NCI-H226 (cell line): ENCODE measurements at places on chromosomes 4 and X.

DNA sequence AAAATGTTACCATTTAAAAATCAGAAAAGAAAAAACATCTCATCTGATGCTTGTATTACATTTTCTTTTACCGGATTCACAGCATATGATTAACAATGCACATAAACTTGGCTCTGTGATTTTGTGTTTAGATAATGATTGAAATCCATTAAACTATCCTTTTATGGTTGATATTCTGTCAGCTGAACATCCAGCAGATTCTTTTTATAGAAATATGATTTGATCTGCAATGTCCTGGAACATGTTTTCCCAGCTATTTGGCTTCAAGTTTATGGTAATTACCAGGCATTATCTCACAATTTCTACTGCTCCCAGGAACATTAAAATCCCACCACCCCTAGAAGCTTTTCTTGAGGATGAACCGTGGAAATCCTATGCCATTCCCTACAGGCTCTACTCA, 205.7 kb upstream of the TET2 start:
- no peak for DNase-seq

GRCh38 chrX:106783716-106784115, 18.8 kb upstream of the TBC1D8B start:
- DNase-seq: no peak

GRCh38 chrX:130575831-130576389, 174.1 kb downstream of the RBMX2 start:
- no peak for DNase-seq

DNA sequence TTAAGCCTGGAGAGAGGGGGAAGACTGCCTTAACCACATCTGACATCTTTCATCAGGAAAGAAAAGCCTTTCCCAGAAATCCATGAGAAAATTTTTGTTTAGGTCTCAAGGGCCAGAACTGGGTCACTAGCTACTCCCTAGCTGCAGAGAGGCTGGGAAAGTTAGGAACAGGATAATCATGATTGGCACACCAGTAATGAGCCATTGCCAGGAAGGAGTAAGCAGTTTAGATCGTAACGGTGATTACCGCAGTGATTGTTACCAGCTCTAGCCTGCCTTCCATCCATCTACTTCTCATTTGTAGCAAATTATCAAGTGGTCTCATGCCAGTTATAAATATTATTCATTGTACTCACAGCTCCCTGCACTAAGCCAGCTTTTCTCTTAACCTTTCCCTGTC, 22.7 kb upstream of the STX18 start:
- DNase-seq: no peak

GRCh38 chr4:142095886-142096605, 459.7 kb downstream of the IL15 start:
- DNase-seq: peak; percentile 89

DNA sequence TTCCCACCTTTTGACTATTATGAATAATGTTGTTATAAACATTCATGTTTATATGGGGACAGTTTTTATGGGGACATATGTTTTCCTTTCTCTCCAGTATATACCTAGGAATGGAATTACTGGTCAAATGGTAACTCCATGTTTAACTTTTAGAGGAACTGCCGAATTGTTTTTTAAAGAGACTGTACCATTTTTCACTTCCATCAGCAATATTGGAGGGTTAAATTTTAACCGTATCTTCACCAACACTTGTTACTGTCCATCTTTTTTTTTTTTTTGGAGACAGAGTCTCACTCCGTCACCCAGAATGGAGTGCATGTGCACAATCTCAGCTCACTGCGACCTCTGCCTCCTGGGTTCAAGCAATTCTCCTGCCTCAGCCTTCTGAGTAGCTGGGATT, 46.4 kb upstream of the PRPS1 start:
- no peak for DNase-seq

DNA sequence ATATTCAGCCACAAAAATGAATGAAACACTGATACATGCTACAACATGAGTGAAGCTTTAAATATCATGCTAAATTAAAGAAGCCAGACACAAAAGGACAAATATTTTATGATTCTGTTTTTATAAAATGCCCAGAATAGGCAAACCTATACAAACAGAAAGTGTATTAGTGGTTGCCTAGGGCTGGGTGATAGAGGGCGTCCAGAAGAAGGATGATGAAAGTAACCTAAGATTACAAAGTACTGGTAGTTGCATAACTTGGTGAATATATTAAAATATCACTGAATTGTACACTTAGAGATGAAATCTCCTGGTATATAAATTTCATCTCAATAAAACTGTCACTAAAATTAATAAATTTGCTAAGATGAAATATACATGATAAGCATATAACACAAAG, 67.5 kb downstream of the FBXW7 start:
- DNase-seq: no peak

GRCh38 chr4:152050106-152050505, 289.3 kb upstream of the GATB start:
- no peak for DNase-seq

DNA sequence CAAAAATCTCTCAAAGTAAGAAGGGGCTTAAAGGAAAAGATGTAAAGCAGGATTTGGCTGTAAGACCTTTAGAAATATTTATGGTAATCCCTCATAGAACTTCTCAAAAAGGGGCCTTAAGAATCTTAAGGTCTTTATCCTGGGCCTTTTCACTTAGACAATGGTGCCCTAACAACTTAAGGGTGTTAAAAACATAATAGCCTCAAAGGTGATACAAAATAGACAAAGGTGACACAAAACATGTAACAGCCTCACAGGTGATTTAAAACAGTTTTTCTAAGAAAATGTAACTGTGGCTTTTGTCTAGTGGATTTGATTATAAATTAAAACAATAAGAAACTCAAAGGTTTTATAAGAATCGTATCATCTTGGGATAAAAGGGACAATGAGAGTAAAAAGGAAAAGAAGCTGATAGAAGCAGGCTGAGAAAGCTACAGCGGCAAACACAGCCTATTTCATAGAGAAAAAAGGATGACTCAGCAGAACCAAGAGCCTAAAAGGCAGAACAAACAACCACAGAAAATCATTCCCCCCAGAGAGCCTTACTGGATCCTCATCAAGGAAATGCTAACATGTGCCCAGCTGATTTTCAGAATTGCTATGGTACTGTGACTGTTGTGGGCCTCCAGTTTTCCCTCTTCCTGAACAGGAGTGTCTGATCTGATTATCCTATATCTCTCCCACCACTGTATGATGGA, 164.3 kb downstream of the STPG2 start:
- DNase-seq: no peak

DNA sequence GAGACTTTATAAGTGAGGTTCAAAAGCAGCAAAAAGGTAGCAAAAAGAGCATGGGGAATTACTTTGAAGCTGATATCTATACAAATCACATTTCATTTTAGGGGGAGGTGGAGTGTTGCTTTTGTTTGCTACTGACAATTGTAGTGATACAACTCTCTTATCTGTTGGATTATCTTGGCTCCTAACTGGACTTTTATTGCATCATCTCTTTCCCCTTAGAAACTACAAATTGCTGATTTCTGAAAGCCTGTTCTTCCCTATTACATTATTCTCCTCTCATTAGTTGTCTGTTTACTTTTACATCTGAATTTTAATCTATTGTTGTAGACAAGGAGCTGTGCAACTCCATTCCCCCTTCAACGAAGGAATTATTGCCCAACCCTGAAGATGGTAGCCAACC, 75.0 kb upstream of the GNPDA2 start:
- no peak for DNase-seq

GRCh38 chr4:181529537-181529936, 713.7 kb upstream of the TENM3 start:
- no peak for DNase-seq

- DNase-seq: no peak
Measured at GRCh38 chrX:32530802-32531403, 680.4 kb downstream of the DMD start.

GRCh38 chr4:72391281-72391680, 177.7 kb downstream of the ADAMTS3 start:
- DNase-seq: no peak

- DNase-seq: no peak
Measured at GRCh38 chrX:57964975-57965374, 54.7 kb upstream of the ZXDA start.

GRCh38 chr4:119627267-119628255, 1.0 kb downstream of the PDE5A start:
- DNase-seq: peak; percentile 25

GRCh38 chrX:55908661-55909212, 191.2 kb downstream of the RRAGB start:
- no peak for DNase-seq

DNA sequence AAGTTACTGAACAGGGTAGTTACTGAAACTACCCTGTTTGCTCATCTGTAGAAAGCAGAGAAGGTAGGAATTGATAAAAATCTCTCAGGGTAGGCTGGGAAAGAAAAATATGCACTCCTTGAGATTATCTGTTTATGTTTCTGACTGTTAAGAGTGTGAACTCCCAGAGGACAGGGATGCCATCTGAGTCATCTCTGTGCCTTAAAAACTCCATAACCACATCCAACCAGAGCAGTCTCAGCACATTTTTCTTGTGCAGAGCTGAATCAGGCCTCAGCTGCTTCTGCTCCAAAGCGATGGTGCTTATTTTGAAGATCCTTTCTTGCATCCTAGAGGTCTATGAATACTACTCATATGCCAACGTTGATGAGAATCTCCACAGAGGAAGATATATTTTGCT, 9.9 kb downstream of the CENPVL3 start:
- DNase-seq: no peak

DNA sequence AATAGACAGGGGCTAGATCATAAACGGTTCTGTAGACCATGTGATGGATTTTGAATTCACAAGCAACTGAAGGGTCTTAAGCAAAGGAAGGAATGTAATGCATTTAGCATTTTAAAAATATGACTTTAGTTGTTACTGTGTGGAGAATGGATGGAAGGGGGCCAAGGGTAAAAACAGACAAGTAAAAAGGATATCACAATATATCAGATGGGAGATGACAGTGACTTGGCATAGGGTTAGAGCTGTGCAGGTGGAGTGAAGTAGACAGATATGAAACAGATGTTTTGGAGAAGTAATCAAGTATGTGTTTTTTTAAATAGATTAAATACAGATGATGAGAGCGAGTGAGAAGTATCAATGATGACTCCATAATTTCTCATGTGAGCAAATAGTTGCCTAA, 1116.0 kb upstream of the TENM3 start:
- DNase-seq: no peak

DNA sequence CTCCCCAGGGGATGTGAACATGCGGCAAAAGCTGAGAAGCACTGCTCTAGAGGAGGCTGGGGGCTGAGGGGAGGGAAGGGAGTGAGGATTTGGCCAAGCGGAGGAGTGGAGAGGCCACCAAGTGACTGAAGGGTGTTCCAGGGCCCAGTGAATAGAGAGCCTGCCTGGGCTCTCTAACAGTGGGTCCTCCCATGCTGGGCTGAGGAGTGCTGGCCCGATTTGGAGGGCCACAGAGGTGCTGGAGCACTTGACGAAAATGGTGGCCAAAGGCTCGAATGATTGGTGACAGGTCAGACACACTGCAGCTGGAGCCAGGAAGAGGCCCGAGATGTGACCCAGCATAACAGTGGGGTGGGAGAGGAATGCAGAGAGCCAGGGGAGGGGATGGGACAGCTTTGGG, 37.5 kb upstream of the MAP3K15 start:
- DNase-seq: no peak

DNA sequence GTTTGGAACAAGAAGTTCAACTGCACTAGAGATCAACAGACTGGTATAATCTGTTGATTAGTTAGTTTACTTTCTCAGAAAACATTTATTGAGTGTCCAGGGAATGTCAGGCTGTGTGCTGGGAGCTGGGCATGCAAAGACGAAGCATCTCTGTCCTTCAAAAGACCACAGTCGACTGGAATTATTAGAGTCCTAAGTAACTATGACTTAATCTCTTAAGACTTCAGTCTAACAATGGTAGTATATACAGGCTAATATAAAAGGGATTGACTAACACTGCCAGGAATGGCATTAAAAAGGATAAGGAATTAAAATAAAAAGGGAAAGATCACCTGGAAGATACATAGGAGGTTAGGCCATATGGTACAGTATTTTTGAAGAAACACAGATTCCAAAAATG, 128.7 kb downstream of the WDFY3 start:
- no peak for DNase-seq

DNA sequence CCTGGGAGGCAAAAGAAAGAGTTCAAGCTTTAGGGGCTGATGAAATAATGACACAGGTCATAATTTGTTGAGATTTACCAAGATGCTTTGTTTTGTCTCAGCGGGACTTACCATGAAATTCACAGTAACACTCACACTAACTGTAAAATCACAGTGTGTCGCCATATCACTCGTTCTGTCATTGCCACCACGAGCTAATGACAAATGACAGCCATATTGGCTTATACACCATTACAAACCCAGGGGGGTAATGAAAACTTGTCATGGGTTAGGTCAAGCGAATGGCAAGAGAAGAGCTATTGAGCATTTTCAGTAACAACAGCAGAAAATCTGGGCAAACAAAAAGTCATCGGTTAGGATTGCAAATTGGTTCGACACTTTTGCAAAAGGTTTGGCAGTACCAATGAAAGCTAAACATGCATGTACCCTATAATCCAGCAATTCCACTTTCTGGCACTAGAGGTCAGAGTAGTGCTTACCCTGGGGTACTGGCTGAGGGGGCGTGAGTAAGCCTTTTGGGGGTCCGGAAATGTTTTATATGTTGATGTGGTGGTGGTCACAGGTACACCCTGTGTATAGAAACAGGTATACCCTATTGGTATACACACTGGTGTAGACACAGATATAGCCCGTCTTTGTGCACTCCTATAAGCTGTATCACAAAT, 83.9 kb upstream of the RAI2 start:
- DNase-seq: no peak

DNA sequence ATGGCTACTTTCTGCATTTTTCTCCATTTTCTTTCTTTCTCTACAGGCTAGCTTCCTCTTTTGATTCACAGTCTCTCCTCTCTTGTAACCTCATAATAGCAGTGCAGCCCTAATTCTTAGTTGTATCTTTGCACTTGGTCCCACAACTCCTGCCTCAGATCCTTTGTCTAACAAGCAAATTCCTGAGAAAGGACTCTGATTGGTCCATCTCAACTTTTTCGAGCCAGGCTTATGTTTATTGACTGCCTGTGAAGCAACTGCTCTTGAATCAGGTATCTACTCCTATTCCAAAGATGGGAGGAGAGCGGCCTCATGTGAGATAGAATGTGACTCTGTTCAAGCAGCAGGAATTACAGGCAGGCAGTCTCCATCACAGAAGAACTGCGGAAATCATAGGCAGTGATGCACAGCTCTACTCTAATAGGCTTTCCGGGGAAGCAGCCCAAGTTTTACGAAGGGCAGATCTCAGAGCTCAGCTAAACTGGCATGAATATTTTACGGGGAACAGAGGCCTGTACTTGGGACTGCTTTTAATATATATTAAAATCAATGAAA, 123.5 kb downstream of the GABRB1 start:
- no peak for DNase-seq

DNA sequence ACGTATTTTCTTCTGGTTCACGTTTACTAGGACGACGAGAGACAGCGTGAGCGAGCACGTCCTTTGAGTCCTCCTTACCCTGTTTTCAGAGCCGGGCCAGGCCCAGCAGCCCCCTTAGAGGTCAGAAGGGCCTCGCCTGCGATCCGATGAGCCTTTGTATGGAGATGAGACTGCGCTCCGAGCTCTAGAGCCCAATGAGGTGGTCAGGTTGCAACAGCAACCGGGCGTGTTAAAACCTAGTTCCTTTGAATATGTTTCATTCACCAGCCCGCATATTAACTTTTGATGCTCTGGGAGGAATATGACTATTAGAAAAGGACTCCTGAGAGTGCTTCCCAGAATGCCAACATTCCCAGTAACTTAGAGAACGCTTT, 55.6 kb upstream of the TADA2B start:
- no peak for DNase-seq
